ENCODE measurements at places on chromosomes 7 and 10.

DNA sequence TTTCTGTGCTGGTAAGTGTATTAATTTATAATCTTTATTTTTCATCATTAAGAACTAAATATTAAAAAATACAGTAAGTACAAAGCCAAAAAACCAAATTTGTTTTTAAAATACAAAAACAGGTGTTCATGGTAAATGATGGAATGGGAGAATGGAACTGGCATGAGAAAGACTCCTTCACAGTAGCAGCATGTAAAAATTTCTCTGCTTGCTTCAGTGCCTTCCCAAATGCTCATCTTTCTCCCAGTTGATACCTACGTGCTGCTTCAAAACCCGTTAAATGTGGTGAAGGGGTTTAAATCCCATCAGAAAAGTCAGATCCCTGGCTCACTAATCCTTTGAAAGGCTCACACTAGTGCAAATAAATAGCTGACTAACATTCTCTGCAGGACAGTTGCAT is 4.2 kb downstream of the RNF133 start:
- no peak for DNase-seq

- no peak for DNase-seq
These were observed 589.2 kb downstream of the LRMDA start for GRCh38 chr10:76020630-76021029.

DNA sequence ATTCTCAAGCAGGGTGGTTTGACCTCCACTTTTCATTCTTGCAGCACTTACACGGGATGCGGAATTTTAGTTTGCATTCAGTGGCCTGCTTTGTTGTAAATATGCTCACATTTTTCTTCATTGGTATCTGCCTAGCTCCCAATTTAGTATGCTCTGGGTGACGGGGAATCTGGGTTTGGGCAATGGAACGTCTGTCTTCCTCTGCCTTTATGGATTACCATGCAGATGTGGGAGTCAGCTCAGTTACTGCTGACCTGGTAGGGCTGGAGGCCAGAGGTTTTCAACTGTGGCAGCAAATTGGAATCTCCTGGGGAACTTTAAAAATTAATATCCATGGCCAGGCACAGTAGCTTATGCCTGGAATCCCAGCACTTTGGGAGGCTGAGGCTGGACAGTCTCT is 161.6 kb downstream of the CAMK1D start:
- DNase-seq: no peak

- no peak for DNase-seq
These were observed 189.2 kb upstream of the COL1A2 start for GRCh38 chr7:94205529-94205928.

GRCh38 chr10:72080042-72080975 is 8.0 kb downstream of the SPOCK2 start:
- DNase-seq: no peak

GRCh38 chr7:20304366-20304765 is 26.3 kb upstream of the ITGB8 start:
- no peak for DNase-seq

DNA sequence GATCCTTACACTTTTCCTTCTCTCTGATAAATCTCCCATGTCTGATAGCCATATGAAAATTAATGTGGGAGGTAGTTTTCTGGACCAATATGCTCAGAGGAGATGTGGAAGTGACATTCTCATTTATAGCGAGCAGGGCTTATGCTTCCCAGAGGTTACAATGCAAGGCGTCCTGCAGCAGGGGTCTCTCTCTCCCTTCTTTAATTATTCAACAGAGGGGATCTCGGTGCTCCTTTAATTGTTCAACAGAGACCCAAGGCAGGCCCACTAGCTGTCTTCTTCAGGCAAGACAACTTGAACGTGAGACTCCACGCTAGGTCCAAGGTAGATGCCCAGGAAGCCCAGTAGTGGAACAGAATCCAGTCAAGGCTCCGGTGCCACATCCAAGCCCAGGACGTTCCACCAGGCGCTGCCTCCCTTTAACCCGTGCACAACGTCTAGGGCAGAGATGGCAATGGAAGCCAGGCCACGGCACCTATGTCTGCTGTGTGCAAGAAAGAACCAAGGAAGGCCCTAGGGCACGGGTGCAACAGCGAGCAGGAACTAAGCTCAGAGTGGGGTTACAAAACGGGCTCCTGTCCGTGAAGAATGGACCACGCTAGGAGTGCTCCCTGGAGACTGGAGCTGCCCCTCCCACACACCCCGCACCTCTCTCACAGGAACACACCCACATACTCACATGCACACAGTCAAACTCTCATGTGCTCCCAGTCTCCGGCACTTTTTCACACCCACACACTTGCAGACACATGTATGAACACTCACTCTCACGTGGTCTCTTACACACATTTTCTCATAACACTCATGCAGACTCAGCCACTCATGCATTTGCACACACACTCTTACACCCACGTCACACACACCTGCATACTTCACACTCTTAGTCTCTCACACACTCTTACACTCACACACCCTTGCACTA is 230.4 kb downstream of the TNS3 start:
- peak; percentile 42 for DNase-seq

GRCh38 chr7:155003092-155003375 is at the start of gene PAXIP1:
PAXIP1 (minus strand) TSS chr7:155003124; CDS start chr7:155002929, 195 bp downstream.
- DNase-seq: no peak

GRCh38 chr7:30920584-30921539 is 9.2 kb downstream of the AQP1 start:
- DNase-seq: peak; percentile 51

DNA sequence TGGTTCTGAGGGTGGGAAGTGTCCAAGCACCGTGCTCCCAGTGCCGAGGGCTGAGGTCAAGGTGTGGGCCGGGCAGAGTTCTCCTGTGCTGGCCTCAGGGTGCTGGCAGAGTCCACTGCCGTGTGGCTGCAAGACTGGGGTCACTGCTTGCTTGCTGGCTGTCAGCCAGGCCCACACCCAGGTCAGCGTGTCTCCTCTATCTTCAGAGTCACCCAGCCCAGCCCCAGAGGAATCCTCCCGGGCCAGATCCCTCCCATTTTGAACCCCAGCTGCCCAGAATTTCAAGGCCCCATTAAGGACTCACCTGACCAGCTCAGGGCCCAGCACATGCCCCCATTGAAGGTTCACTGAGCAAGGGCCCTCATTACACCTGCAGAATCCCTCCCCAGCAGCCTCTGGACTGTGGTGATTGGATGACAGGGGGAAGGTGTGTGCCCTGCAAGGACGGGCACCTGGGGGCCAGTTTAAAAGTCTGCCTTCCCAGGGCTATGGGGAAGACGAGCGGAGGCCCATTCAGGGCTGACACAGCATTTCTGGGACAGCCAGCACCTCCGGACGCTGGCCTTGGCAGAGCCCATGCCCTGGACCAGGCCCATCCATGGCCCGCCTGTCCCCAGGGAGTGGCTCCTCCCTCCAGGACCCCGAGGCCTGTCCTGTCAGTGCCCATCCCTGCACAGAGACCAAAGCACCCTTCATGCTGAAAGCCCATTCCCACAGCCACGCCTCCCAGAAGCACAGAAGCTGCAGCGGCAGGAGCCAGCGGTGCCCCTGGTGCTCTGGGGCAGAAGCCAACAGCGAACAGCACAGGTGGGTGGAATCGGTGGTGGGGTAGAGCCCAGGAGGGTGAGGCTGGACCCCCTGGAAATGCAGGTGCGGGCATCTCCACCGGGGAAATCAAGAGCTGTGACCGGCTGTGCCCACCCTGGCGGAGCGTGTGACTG is 45.1 kb upstream of the PPP2R2D start:
- no peak for DNase-seq

- no peak for DNase-seq
These were observed 4.1 kb downstream of the ZNF282 start for GRCh38 chr7:149199234-149199995.

- no peak for DNase-seq
These were observed 94.0 kb upstream of the TARP start for GRCh38 chr7:38367301-38367890.

Data from right forelimb (tissue), 1 donor.